ENCODE measurements at places on chromosomes 13 and 19. TPM values are rescaled to one million over a fixed set of nuclear protein-coding genes. Genes with fewer than 3 reads are reported as not detected.

MCOLN1 gene
- 60.5 TPM for polyA plus RNA-seq

ATP5F1D gene
- polyA plus RNA-seq, result 291 TPM

PSG11 gene
- polyA plus RNA-seq, result not detected

PDE4A gene
- polyA plus RNA-seq, result 5.8 TPM

NLRP11 gene
- not detected for polyA plus RNA-seq

HOOK2 gene
- 113 TPM for polyA plus RNA-seq

ANKRD24 gene
- 2.0 TPM for polyA plus RNA-seq

GJB2 gene
- polyA plus RNA-seq, result 11.1 TPM

GRIN2D gene
- polyA plus RNA-seq, result 2.7 TPM

GZMM gene
- not detected for polyA plus RNA-seq

ZNF787 gene
- polyA plus RNA-seq, result 27.2 TPM

SMIM44 gene
- polyA plus RNA-seq, result not detected

ZNF350 gene
- polyA plus RNA-seq, result 5.0 TPM

ZNF443 gene
- polyA plus RNA-seq, result 1.9 TPM

PLIN4 gene
- polyA plus RNA-seq, result 0.27 TPM

GRCh38 chr13:51849145-51850101 lies 4.4 kb upstream of the TMEM272 start:
- DNase-seq, result no peak

DNA sequence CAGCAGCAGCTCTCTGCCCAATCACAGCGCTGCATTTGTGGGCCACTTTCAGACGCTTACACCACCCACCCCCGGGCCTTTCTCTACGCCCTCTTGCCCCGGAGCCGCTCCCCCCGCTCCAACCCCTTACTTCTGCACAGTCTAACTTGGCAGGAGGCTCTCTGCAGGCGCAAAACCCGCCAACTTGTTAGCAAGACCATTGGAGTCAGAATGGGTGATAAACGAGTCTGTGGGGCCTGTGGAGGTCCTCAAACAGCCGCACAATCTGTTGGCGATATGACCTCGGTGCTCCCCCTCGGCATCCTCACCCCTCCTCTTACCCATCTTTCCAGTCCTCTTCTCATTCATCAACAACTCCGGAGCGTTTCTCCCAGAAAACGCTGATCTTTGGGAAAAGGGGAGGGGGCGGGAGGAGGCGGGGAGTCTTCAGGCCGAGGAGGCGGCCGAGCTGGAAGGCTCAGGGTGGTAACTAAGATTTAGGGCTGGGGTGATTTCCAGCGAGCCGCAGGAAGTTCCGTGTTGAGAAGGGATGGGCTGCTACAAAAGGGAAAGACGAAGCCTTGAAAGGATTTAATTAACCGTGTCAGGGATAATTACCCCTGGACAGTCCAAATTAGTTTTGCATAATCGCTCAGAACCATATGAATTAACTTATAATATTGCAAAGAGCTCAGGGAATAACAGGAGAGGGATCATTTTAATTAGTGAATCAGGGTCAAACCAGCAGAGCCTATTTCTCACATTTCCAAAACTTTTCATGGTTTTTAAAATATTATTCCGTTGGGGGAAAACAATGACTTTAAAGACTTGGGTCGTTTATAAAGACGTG lies 4.1 kb downstream of the SOX21 start:
- no peak for DNase-seq

DNA sequence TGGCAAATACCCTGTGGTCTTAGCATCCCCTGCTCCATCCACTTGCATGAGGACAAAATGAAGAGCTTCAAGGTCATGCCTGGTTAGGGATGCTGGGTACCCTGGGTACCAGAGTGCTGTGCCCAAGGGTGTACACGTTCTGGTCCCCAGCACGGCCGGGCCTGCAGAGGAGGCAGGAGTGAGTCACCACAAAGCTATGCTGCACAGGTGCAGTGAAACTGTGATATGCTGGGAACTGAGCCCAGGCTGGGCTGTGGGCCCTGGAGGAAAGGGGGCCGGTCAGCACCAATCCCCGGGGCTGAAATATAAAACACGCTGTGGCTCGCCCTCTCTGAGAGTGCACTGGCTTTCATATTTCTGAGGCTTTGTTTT lies 95.1 kb downstream of the TSHZ3 start:
- peak; percentile 34 for DNase-seq

DNA sequence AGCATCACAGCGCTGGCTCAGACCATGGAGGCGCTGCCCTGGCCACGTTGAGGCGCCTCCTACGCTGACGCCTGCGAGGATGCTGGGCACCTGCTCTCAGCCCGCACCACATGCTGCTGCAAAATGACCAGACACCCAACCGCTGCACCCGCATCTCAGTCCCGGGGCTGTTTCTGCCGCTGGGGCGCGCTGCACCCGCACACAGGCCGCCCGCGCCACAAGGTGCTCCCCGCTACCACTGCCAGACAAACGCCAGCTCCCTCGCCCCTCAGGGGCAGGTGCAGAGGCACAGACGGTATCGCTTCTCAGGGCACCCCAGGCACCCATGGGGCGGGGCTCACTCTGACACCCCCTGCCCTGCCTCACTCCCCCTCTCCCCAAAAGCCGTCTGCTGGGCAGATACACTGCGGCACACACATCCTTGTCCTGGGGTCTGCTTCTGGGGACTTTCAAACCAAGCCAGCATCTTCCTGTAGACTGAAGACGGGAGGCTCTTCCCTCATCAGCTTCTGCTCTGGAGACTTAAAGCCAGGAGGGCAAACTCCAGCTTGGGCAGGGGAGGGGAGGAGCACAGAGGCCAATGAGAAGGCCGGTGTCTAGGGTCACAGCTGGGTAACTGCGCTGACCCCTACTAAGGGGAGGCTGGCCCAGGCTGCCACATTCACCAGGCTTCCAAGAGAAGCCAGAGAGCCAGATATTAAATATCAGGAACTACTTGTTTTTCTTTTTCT lies 16.3 kb downstream of the CHERP start:
- no peak for DNase-seq

DNA sequence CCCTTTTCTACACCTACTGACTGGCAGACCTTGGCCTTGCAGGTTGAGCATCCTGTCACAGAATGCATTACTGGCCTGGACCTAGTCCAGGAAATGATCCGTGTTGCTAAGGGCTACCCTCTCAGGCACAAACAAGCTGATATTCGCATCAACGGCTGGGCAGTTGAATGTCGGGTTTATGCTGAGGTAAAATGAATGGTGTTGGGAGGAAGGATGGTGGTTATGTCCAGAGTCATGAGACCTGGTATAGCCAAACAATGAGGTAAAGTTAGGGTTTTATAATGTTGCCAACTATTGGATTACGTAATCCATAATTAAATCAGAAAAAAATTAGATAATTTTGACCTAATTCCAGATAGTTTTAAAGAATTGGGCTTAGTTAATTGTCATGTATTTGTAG lies 212.5 kb downstream of the PCCA start:
- DNase-seq, result no peak

GRCh38 chr19:3826163-3826562 lies 40.0 kb upstream of the MATK start:
- DNase-seq, result no peak

DNA sequence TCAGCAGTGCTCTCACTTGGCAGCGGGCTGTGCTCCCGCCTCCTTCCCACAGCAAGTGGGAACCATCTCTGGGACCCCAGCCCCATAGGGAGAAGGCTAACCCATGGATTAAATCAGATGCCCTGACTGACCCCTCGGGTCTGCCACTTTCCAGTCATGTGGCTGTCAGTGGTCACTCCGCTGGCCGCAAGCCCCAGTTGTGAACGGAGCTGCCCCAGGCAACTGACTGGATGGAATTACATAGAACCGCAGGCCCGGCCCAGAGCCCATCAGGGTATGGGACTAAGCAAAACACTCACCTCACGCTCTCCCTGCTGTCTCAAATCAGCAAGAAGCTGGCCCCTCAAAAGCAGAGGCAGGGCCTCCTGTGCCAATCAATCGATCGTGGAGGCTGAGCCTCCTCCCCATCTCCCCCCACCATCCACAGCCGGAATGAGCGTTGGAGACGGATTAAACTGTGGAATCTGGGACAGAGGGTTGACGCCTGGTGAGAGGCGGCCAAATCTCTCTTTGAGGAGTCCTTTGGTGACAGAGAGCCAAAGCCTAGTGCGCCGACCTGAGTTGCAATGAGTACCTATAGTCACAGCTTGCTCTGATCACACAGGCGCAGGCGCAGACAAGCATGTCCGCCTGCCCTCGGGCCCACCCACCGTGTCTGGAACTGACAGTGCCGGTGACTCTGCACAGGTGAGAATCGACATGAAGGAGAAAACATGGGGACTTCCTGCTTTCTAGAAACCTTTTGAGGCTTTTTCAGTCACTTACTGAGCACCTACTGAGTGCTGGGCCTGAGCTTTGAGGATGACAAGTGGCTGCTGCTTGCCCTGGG lies 38.7 kb downstream of the PBX4 start:
- no peak for DNase-seq

DNA sequence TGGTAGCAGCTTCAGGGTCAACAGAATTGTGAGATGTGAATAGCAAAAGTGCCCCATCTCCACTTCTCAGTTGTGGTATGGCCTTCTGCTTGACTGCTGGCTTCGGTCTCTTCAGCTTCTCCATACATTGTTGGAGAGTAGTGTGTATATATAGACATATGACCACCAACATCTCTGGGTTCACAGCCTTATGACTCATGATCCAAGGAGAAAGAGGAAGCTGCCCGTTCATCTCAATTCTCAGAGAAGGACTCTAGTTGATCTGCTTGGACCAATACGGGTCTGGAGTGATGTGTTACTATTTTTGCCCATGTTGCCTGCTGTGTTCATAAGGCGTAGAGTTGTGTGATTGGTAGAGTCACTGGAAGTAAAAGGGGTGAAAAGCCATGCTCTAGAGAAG lies 3.6 kb upstream of the COMMD6 start:
- no peak for DNase-seq

DNA sequence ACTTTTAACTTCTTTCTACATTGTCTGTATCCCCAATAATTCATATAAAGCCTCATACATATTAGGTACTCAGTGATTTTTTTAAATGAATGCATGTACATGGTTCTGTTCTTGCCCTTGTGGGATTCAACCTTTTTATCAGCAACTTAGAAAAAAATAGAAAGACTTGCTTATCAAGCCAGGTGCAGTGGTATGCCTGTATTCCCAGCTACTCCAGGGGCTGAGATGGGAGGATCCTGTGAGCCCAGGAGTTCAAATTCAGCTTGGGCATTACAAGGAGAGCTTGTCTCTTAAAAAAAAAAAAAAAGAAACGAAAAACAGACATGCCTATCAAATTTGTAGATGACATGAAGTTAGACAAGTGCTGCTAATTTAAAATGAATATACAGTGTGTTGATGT lies 54.2 kb upstream of the MYCBP2 start:
- DNase-seq, result no peak

DNA sequence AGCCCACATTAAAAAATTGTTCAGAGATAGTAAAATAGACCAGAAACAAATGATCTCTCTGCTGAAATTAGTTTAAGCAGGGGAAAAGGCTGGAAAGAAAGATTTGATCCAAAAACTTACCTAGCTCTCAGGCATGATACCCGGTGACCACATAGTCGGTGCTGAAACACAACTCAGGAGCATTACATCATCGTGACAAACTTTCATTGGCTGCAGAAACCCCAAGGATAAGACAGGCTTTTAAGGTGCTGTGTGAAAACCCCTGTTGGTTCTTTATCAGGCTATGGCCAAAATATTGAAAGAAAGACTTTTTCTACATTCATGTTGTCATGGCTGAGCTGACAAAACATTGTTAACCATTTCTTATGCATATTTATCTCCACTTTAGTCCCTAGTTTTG lies 171.7 kb upstream of the KLF12 start:
- DNase-seq, result no peak

GRCh38 chr13:66424422-66424821 lies 805.7 kb downstream of the PCDH9 start:
- DNase-seq, result no peak

GRCh38 chr13:41942462-41943094 lies 18.3 kb downstream of the VWA8 start:
- peak; percentile 52 for DNase-seq

DNA sequence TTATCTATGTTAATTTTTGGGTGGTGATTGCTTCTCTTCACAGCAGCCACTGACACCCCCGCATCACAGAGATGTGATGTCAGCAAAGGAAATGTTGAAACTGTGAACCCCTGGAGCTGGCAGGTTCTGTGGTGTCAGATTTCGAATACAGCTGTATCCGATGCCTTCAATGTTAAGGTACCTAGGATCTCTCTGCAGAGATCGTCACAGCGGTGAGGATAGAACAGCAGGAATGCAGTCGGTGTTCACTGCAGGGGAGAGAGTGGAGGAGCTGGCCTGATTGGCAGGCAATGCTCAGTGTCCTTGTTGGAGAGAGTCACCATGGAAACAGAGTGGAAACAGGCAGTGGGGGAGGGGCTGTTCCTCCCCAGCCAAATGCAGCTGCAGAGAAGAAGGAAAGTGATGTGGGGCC lies 79.5 kb upstream of the ZNF835 start:
- DNase-seq, result no peak

DNA sequence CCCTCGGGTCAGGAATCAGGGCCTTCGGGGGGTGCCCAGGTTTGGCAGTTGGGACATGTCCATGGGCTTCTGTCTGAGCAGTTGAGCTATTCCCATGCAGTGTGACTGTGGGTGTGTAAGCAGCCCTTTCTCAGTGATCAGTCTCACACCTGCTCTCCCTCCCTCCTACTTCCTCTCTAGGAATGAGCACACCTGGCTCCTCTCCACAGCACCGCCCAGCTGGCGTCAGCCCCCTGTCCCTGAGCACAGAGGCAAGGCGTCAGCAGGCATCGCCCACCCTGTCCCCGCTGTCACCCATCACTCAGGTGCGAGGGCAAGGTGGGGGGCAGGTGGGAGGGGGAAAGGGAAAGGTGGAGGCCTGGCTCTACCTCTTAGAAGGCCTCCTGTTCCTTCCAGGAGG lies 25.9 kb downstream of the COMP start:
- DNase-seq, result no peak

DNA sequence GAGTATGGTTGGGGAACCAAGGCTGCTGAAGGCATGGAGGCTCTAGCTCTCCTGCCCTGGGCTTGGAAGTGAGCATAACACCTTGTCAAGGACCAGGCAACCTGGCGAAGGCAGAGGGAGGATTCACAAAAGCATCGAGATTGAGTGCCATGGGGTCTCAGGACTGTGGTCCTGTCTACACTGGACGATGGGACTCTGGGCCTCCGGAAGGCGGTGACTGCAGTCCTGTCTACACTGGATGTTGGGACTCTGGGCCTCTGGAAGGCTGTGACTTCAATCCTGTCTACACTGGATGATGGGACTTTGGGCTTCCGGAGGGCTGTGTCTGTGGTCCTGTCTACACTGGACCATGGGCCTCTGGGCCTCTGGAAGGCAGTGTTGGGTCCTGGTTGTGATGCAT lies 290.4 kb downstream of the TEX29 start:
- DNase-seq, result no peak

Data from hepatocyte (in vitro differentiated cells).